ENCODE measurements at places on chromosomes 4 and X.

- DNase-seq = no peak
Measured at GRCh38 chr4:122963216-122963615, 40.8 kb upstream of the NUDT6 start.

- DNase-seq = no peak
Measured at GRCh38 chr4:145618210-145618931, 814 bp upstream of the MMAA start.

- DNase-seq = no peak
Measured at GRCh38 chrX:48474127-48474526, 1.9 kb upstream of the FTSJ1 start.

DNA sequence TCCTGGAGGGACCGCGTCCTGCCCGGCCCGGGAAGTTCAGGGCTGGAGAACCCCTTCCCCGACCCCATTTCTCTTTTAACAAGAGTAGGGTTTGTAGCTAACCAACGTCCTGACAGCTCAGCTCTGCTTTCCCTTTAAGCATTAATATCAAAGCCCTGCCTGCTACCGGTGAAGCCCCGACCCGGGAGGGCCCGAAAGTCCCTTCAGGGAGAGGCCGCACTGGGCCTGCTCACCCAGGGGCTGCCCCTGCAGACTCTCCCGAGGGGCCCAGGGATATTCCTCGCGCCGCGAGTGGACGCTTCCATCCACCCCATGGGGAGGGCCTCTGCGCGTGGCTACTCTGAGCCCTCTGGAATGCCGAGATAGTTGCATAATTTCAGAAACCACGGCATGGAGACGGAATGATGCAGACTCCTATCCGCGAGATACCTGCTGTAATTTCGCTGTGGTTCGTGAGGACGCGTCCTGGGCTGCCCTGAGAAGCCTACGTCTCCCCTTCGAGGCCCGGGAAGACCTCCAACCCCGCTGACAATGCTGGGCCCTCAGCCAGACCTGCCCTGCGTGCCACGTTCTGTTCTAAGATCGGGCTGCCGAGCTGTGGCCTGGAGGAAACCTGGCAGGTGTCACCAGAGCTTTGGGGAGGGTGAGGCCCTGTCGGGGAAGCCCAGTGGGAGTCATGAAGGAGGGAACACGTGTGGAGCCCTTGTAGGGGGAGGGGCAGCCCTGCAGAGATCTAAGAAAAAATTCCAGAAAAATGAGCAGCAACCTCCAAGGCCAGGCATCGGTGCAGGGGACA lies 999 bp upstream of the CTBP1 start:
- no peak for DNase-seq

GRCh38 chr4:114161809-114162208 lies 182.4 kb upstream of the ARSJ start:
- DNase-seq = no peak

- no peak for DNase-seq
Measured at GRCh38 chrX:133090236-133090809, 6.6 kb downstream of the USP26 start.

GRCh38 chr4:139245590-139245989 lies 34.4 kb downstream of the MGARP start:
- DNase-seq = no peak

GRCh38 chr4:144356941-144357381 lies 216.4 kb upstream of the GYPA start:
- no peak for DNase-seq

GRCh38 chrX:47633689-47634590 lies 4.2 kb upstream of the CFP start:
- no peak for DNase-seq

GRCh38 chrX:48025561-48025960 lies 18.8 kb downstream of the SPACA5 start:
- peak; percentile 20 for DNase-seq

DNA sequence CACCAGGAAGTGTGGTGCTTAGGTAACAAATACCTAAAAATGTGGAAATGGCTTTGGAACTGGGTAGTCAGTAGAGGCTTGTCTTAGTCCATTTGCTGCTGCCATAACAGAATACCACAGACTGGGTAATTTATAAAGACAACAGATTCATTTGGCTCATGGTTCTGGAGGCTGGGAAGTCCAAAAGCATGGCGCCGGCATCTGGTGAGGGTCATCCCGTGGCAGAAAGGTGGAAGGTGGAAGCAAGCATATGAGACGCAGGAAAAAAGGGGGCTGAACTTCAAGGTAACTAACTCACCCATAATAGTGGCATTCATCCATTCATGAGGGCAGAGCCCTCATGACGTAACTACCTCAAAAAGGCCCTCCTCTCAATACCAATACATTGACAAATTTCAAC lies 6.6 kb downstream of the FAM3A start:
- no peak for DNase-seq

- DNase-seq = no peak
Measured at GRCh38 chr4:152618971-152619370, 60.8 kb downstream of the TMEM154 start.

DNA sequence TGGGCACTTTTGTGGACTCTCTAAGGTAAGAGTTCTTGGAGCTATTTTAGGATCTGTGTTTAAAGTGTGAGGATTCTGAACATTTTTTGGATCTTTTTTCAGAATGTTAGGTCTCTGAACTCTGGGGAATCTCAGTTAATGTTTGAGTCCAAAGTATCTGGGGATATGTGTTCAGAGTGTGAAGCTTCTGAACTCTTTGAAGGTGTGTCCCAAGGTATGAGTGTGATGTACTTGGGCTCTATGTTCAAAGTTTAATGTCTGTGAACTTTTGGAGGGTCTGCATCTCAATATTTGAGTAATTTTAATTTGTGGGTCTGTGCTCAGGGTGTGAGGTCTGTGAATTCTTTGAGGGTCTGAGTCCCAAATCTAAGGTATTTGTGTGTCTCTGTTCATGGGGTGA lies 35.4 kb upstream of the PAGE4 start:
- DNase-seq = no peak

- no peak for DNase-seq
Measured at GRCh38 chr4:47109379-47109778, 78.0 kb downstream of the GABRB1 start.

- DNase-seq = no peak
Measured at GRCh38 chr4:106380179-106380578, 11.6 kb upstream of the GIMD1 start.

DNA sequence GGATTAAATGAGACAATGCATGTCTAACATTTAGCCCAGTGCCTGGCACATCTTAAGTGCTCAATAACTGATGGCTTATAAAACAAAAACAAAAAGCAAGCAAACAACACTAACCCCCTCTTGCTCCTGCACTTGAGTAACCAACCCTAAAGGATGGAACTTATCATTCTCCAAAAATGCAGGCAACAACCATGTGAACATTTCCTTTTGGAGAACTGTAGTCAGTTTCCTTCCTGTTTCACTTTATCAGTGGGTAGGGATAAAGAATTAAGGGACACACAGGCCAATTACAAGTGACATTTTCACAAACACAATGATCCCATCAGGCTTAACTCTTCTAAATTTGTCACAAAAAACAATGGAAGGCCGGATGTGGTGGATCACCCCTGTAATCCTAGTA lies 30.4 kb downstream of the RPS3A start:
- no peak for DNase-seq

- no peak for DNase-seq
Measured at GRCh38 chr4:6710996-6711395, 1.3 kb upstream of the MRFAP1L1 start.

DNA sequence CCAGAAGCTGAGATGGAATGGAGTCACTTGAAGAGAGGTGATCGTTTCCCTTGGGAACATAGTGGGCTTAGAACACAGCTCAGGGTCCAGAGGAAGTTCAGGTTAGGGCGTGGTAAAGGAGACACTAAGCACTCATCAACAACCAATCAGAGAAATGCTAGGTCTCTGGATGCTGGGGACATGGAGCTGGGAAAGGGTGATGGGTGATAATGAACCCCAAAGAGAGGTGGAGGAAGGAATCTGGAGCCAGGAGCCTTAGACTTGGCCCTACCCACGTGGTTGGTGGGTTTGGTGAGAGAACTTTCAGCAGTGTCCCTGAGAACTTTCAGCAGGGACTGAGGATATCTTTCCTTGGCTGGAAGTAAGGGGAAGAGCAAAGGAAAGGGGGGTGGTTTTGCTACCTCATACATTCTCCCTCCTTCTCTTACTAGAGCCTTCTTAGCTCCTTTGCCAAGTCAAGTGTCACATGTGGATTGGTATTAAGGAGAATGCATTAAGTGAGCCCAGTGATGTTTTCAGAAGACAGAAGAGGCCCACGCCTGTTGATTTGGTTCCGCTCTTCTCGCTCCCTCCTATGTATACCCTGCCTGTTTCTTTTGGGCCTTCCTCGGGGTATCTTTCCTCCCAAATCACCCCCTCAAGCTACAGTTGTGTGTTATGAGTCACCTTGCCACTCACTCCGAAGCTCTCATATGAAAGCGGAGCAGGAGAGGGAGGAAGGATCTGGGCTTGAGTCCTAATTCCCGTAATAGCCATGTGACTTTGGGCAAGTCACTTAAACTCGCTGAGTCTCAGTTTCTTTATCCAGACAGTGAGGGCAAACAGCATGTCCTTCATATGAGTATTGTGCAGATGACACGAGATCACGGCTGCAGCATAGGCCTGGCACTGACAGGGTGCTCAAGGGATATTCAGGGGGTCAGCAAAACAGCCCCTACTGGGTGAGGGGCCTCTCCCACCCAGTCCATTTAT lies 63.1 kb downstream of the TSC22D3 start:
- no peak for DNase-seq

DNA sequence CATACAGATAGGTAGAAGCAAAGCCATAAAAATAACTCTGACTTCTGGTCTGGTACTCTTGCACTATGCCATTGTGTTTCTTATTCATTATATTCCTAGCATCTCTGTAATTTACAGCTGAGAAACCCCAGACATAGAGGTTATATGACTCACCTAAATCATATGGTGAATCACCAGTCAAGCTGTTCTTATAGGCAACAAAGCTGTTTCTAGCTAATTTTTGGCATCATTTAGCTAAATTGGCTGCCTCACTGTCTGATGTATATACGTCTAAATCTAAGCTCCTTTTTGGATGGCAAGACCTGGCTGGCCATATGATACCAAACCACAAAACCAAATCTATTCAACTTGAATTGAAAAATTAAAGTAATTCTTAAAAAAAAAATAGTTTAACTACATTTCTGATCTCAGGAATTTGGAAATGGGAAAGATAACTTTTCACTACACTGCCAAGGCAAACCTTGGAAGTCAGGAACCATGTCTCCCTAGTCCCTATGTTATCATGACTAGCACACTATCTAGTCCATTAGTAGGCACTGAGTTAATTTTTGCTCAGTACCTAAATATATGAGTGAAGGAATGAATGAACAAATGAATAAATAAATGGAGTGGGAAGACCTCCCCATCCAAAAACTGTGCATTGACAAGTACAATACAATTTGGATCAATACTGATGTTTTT lies 41.3 kb upstream of the STAG2 start:
- no peak for DNase-seq

DNA sequence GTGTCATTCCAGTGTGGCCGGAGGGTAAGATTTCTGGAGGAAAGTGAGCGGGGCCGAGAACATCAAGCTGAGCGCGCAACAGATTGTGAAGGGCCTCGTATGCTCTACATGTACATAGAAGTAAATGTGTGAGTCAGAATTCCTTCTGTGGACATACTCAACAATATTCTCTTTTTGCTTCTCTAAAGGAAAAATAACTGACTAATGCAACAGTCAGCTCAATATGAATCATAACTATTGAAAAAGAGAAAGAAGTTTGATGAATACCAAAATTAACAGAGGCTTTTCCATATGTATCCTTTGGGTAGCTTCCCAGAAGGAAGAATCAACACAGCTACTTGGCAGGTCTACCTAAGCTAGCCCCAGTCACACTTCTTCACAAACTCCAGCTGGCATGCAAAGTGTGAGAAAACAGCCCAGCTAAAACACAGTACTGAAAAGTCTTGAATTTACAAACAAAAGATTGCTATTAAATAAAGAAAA lies 87.5 kb upstream of the ZFP42 start:
- DNase-seq = no peak

DNA sequence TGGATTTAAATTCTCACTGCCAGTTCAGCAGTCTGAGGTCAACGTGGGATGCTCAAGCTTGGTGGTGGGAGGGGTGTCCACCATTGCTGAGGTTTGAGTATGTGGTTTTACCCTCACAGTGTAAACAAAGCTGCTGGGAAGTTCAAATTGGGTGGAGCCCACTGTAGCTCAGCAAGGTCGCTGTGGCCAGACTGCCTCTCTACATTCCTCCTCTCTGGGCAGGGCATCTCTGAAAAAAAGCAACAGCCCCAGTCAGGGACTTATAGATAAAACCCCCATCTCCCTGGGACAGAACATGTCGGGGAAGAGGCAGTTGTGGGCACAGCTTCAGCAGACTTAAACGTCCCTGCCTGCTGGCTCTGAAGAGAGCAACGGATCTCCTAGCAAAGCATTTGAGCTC lies 14.9 kb upstream of the RRAGB start:
- DNase-seq = no peak

DNA sequence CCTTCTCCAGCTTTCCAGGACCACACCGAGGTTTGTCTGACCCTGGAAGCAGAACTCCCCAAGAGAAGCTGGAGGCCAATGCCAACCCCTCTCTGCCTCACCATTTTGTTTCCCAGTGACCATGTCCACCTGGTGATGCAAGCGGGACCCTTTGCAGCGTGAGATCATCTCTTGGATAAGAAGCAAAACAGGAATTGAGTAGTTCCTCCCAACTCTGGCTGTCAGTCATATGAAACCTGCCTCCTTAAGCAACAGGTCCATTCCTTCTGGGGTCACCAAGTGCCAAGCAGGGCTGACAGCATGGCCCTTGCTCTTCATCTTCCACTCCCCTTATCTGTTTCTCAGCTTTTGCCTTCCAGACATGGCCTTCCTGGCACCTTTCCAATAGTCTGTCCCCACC lies 41.3 kb upstream of the MTM1 start:
- DNase-seq = no peak

DNA sequence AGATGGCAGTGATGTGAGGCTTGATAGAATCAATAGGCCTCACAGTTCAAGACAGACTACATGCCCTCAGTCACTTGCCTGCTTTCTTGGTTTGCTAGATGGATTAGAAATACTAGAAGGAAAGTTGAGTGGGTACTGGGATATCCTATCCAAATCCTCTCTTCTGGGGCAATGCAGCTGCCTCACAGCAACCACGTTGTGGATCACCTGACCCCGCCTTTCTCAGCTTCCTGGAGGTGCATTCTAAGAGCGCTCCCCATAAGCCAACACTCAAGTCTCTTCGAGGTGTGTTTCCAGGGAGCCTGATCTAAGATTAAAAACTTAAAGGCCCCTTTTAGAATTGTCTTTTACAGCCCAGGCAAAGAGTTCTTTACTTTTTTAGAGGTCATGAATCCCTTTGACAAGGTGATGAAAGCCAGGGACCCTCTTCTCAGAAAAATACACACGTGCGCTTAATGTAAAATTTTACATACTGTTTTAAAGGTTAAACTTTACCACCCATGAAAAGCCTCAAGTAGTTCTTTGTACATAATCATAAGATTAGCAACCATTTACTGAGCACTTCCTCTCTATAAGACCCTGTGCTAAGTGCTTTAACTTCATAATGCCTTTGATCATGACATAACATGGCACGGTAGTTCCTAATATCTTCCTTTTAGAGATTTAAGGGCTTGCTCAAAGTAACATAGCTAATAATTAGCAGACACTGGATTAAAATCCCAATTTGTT lies 840 bp upstream of the RPL34 start:
- DNase-seq = no peak
